Stimulated activated CD4-positive, alpha-beta T cell treated with anti-CD3 and anti-CD28 coated beads, TNF-alpha, amount 100 ng/mL, for 4 hours (primary cell): ENCODE measurements at places on chromosomes 2 and 18.

DNA sequence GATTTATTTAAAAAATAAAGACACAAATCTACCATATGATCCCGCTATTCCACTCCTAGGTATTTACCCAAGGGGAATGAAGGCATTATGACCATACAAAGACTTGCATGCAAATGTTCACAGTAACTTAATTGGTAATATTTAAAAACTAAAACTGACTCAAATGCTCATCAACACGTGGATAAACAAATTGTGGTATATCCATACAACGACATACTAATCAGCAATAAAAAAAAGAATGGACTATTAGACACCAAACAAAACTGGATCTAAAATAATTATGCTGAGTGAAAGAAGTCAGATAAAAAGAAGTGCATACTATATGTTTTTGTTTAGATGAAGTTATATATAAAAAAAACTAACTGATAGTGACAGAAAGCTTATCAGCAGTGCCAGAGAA, 428.3 kb downstream of the ZEB2 start:
- no peak for DNase-seq

- no peak for DNase-seq
Measured at GRCh38 chr2:129117434-129117833, 798.8 kb upstream of the HS6ST1 start.

DNA sequence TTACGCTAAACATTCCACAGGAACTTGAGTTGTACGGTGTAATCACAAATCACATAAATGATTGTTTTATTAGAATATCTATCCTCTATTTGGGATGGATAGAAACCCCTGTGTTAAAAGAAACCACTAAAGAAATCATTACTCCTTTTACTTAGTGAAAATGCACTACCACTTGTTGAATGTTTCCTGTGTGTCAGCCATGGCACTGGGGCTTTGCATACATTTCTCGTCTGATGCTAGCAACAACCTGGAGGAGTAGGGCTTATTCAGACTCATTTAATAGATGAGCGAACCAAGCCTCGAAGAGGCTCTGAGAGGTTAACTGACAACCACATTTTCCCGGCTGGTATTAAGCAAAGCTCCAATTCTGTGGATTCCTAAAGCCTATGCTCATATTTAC, 60.5 kb upstream of the PELI1 start:
- DNase-seq, result no peak

- no peak for DNase-seq
Measured at GRCh38 chr18:46657115-46657955, at the start of gene LOXHD1. Gene LOXHD1, minus strand, starts transcription at chr18:46657220. Its CDS starts 187 bp downstream, at chr18:46657033.

- DNase-seq, result no peak
Measured at GRCh38 chr2:64751286-64752260, 97.9 kb upstream of the SERTAD2 start.

GRCh38 chr2:99711144-99711543, 221.3 kb upstream of the REV1 start:
- DNase-seq, result no peak

GRCh38 chr2:233129351-233129978, 69.3 kb downstream of the INPP5D start:
- DNase-seq, result no peak

GRCh38 chr2:161414042-161415033, 1.8 kb upstream of the TBR1 start:
- no peak for DNase-seq

- DNase-seq, result no peak
Measured at GRCh38 chr2:101696272-101697123, 1.0 kb upstream of the MAP4K4 start.

GRCh38 chr2:127559454-127559853, 24.0 kb downstream of the MYO7B start:
- no peak for DNase-seq

- no peak for DNase-seq
Measured at GRCh38 chr2:129396980-129397599, 582.4 kb upstream of the RAB6C start.

- DNase-seq, result no peak
Measured at GRCh38 chr2:46079985-46080560, 217.1 kb upstream of the EPAS1 start.

DNA sequence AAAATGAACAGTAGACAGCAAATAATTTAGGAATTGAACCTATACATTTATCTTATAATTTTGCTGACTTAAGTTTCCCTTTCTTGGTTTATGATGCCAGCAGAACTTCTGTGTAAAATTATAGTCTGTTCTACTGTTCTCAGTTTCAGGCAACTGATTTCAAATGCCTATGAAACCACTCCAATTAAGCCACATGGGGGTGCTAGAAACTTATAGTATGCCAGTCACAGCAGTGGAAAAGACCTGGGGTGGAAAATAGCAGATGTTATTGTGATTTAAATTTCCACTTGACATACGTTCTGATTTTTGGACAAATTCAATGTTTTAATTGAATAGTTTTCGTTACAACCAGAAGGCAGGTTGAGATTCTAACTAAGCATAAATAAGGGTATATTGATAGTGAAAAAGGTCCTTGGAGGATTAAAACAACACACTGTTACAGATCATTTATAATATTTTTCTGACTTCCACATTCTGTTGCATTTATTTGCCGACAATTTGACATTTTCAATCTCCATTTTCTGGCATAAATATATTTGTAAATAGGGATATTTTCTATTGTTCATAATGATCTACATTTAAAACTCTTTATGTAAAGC, 61.4 kb downstream of the CPS1 start:
- no peak for DNase-seq

DNA sequence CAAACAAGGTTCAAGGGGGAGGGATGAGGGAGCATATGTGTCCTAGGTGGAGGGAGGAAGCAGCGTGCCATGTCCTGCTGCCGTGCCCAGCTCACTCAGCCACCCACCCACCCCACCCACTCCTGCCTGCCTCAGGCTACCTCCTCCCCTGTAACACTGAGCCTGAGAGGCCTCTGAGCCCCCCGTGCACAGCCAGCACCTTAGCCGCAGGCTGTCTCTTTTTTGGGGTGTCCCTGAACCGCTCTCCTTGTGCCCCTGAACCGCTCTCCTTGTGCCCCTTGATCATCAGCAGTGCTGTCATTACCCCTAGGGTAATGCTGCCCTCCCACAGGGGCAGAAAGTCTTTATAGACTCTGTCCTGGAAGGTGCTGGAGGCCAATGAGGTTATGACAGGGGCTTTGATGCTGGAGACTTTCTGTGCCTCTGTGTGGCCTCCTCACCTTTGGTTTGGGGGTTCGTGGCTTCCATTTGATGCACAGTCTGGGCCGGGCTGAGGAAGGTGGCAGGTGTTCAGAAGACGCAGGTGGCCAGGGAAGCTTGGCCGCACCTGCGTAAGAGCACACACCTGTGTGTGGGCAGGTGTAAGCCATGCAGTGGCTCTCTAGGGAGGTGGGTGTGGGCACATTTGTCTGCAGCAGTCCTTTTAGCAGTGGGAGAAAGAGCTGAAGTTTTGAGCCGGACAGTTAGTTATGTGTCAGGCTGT, 140.0 kb downstream of the SEPTIN10 start:
- no peak for DNase-seq

- DNase-seq, result no peak
Measured at GRCh38 chr2:205030695-205031094, 485.4 kb downstream of the PARD3B start.

DNA sequence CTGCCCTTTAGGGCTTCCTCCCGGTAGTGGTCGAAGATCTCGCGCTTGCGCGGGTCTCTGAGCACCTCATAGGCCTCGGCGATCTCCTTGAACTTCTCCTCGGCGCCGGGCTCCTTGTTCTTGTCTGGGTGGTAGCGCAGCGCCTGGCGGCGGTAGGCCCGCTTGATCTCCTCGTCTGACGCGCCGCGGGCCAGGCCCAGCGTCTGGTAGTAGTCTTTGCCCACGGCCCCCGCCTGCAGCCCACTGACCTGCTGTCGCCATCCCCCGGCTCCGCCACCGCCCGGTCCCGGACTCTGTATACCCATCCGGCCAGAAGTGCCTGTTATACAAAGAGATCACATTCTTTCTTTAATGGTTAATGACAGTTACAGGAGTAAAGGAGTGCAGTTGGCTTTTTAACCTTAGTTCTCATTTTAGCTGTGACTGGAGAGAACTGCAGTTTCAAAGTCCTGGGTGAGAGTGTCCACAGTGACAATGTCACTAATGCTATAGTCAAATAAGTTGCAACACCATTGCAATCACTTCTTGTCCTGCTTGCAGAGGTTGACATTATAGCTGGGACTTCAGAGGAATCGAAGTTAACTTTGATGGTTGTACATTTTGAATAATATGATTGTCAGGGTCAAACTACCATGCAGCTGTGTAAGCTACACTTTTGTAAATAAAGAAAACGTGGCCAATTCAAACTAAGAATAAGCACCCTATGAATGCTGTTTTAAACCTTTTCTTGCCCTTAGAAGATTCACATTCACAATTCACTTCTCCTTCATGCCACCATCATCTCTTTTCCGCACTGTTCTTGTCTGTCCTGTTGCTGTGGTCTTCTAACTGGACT, 35.3 kb upstream of the CAVIN2 start:
- no peak for DNase-seq

- no peak for DNase-seq
Measured at GRCh38 chr2:227163485-227163997, 464 bp downstream of the COL4A4 start.

DNA sequence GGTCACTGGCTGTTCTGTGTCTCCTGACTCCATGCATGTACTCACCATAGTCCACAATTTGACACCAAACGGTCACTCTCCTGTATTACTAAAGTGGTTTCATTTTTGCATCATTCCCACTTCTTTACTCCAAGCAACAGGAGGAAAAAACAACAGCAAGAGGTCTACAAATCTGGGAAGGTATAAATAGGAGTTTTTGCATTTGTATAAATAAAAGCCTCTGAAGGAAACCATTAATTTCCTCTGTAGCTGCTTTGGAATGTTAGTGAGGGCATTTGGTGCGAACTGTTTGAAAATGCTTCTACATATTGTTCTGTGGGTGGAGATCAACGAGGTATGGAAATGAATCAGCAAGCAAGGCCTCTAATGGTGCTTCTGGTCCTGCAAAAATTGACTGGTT, 148.5 kb upstream of the DLX2 start:
- DNase-seq, result no peak

DNA sequence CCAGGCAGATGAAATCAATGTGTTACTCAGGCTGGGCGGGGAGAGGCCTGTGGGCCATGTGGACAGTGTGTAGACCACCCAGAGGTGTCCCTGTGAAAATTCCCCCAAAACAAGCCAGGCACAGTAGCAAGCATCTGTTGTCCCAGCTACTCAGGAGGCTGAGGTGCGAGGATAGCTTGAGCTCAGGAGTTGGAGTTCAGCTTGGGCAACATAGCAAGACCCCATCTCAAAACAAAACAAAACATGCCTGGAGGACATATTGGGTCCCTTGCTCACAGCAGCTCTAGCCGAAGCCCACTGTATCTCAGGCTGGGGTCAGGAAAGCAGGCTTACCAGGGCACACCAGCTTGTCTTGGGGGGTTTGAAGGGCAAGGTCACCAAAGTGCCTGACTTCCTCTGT, 4.3 kb upstream of the PTMA start:
- no peak for DNase-seq

GRCh38 chr2:118903551-118904479, 38.2 kb upstream of the MARCO start:
- DNase-seq, result no peak

DNA sequence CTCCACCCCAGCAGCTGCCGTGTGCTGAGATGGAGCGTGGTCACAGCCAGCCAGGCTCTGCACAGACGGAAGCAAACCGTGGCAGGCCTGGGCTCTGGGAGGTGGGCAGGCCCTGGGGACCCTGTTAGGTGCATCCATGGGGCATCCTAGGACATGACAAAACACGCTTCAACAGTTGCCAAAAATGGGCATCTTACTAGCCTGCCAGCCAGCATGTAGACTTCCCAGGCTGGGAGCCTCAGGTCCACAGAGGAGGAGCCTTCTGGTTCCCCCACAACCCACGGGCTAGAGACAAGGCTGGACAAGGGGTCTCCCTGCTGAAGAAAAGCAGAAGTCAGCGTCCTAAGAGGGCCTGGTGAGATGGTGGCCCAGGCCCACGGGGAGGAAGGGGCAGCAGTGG, 139.5 kb downstream of the HDAC4 start:
- no peak for DNase-seq

DNA sequence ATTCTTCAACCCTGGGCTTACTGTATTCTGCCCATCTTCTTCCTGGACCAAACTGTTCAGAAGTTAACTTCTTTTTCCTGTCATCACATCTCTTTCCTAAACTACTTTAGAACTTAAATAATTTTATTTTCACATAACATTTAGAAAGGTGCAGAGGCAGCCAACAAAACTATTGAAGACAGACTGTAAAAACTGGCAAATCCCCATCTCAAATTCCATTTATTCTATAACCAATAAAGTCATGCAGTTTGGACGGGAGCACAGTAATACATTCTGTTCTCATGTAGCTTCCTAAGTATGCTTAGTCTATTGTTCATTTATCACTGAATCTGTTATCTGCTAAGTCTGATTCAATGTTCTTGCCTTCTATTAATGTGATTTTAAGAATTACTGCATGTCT, 99.1 kb downstream of the SMAD2 start:
- no peak for DNase-seq

- no peak for DNase-seq
Measured at GRCh38 chr2:239082425-239082824, 234.5 kb downstream of the TWIST2 start.

DNA sequence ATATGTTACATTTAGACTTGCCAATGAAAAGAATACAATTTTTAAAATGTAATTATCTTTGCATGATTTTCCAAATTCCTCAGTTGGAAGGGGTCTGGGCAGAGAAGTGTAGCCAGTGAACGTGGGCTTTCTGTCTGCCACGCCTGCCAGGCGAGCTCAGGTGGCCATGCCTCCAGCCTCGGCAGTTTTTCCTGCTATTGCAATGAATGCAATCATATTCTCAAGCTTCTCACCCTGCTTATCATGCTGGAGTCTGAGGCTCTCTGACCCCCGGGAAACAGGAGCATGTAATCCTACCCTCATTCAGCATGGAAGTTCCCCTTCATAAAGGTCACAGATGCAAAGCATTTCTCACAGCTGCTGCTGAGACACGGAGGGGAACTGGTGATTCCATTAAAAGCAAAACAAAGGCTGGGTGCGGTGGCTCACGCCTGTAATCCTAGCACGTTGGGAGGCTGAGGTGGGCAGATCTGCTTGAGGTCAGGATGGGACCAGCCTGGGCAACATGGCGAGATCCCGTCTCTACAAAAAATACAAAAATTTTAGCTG, 154.8 kb downstream of the MBP start:
- DNase-seq, result no peak

GRCh38 chr2:48712151-48712550, 43.4 kb downstream of the LHCGR start:
- DNase-seq, result no peak

DNA sequence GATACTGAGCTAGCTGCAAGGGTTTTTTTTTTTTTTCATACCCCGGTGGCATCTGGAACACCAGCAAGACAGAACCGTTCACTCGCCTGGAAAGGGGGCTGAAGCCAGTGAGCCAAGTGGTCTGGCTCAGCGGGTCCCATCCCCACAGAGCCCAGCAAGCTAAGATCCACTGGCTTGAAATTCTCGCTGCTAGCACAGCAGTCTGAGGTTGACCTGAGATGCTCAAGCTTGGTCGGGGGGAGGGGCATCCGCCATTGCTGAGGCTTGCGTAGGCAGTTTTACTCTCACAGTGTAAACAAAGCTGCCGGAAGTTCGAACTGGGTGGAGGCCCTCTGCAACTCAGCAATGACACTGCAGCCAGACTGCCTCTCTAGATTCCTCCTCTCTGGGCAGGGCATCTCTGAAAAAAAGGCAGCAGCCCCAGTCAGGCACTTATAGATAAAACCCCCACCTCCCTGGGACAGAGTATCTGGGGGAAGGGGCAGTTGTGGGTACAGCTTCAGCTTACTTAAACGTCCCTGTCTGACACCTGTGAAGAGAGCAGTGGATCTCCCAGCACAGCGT, 5.1 kb upstream of the MIB1 start:
- no peak for DNase-seq
